ENCODE measurements at places on chromosomes 5 and 9.

GRCh38 chr9:115671963-115672305 is 481.7 kb upstream of the PAPPA start:
- no peak for DNase-seq

GRCh38 chr9:110399983-110400382 is 62.3 kb upstream of the TXNDC8 start:
- no peak for DNase-seq

GRCh38 chr5:124457901-124458300 is 288.5 kb downstream of the ZNF608 start:
- no peak for DNase-seq

- DNase-seq: no peak
These were observed 128.5 kb downstream of the GLIS3 start for GRCh38 chr9:4171261-4171900.

GRCh38 chr9:72046630-72047456 is 13.6 kb downstream of the C9orf57 start:
- no peak for DNase-seq

- DNase-seq: no peak
These were observed 443.3 kb downstream of the DNAH5 start for GRCh38 chr5:13501176-13501575.

DNA sequence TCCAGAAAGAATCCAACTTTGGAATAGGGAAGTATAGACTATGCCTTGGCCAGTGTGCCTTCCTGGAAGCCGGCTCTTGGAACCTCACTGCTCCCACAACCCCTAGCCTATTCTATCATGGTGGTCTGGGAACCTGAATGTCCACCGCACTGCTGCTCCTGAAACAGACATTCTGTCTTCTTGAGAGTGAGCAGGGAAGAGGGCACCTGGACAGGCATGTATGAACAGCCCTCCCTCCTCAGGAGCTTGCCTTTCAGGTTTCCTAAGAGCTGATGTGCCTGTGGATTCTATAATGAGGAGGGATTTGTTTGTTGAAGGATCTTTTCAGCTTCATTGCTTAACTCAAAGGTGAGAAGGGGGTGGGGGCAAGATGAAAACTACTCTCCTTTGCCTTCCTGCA is 55.1 kb upstream of the XPA start:
- DNase-seq: no peak

DNA sequence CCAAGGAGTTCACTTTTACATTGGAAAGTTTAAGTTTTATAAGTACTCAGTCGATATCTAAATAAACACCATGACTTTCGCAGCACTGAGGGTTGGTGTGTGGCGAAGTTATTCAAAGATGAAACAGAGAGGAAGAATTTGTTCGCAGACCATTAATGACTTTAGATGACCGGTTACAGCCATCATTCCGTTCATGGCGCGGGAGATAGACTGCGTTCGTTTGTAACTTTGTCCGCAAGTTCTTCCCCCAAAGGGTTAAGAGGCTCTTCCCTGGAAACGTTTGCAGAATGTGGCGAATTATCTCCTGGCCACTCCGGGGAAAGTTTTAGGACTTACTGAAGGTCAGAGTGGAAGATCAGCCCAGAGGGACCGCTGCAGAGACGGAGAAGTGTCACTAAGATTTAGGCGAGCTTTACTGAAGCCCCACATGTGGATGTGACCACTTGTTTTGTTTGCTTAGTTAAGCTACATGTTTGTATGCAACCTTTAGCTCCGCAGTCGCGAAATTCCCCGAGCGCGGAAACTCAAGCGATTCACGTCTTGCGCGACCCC is 2.2 kb upstream of the FOXD1 start:
- no peak for DNase-seq

DNA sequence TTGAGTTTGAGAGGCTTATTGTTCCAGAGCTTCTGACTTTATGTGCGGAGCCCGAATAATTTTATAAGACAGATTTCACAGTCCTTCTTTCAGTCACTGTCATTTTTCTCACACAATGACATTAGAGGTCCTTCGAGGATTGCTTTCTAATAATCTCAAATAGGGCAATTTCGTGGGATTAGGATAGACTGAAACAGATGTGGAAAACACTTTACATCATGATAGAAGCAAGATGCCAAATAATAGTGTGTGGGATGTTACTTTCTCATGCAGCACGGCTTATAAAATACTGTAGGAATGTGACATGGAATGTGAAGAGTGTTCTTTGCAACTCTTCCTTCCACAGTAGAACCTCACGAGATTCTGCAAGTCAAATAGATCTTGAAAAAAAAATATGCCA is 451.3 kb downstream of the SEMA5A start:
- DNase-seq: no peak

DNA sequence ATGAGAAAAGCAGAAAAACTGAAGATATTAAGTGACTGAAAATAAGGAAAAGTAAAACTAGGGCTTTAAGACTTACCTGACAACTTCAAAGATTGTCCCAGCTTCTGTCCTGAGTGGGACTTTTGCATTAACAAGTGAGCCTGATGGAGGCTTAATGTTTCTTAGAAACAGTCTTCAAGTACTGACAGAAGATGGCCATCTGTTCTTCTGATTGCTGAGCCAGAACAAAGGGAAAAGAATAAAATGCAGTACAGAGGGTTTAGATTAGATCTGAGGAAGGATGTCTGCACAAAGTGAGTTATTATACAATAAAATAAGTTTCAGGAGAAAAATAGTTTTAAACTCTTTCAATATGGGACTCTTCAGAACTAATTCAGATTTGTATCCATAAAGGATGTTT is 500.7 kb downstream of the CETN3 start:
- DNase-seq: no peak

DNA sequence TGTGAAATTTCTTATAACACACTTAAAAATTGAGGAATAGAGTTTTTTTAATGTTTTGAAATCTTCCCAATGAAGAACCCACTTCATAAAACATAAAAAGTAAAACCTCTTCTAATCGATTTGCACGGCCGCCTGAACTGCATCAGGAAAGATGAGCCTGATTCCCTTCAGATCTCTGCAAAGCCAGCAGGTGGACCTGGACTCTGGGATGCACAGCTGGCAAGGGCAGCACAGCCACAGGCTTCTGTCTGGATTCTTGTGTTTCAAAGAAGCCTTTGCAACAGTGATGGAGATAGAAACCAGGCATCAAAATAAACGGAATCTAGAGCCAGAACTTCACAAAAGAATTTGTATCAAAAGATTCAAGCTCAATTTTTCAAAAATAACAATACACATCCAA is 36.0 kb upstream of the SPATA31C2 start:
- no peak for DNase-seq

GRCh38 chr5:40312205-40312604 is 367.5 kb upstream of the PTGER4 start:
- DNase-seq: no peak

GRCh38 chr9:132485393-132485792 is 75.4 kb downstream of the CFAP77 start:
- DNase-seq: no peak

DNA sequence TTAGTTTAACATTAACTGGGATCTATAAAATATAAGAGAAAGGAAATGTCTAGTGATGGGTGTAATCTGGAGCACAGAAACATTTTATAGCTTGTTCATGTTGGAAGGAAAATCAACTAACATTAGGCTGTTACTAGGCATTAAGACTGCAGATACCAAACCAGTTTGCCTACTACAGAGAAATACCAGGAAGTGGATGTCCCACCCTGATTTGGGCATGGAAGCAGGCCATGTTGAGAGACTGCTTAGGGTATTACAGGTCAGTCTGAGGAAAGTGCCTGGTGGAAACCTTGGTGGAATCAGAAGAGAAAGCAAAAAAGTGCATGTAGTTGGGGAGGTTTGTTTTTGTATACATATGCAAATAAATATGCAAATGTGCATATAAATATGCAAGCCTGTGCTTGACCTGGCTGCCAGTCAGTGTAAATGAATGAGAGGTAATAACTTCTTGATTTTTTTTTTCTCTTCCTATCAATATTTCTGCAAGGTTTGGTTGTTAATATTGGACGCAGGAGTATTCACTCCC is 9.6 kb upstream of the CCDC112 start:
- DNase-seq: no peak

DNA sequence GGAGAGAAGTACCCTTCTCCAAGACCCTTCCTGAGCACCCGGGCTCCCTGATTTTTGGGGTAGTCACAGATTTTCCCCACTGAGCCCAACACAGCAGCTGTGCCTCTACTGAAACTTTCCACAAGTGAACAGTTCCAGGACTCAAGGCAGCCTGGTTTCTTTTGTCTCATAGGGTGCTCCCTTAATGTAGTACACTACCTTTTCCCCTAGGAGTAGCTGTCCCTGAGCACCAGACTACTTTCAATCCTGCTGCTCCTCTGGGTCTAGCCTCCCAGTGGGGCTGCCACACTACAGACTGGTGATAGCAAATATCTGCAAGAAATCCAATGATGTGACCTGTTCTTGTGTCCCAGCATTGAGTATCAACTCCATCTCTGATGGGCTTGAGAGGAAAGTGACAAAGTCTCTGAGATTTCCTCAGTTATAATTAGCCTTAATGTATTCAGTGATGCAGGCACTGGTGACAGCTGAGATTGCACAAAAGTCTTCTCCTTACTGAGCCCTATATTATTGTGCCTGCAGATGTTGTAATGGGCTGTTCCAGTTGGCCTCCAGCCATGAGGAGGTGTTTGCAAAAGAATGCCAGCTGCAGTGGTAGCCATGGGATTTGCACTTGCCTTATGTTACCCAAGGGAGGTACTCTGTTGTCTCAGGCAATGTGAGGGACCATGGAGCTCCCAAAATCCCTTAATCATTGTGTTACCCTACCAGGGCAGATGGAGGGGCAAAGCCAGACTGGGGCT is 1802.5 kb downstream of the EFNA5 start:
- no peak for DNase-seq

GRCh38 chr9:89386797-89387196 is 68.5 kb downstream of the SECISBP2 start:
- DNase-seq: no peak

DNA sequence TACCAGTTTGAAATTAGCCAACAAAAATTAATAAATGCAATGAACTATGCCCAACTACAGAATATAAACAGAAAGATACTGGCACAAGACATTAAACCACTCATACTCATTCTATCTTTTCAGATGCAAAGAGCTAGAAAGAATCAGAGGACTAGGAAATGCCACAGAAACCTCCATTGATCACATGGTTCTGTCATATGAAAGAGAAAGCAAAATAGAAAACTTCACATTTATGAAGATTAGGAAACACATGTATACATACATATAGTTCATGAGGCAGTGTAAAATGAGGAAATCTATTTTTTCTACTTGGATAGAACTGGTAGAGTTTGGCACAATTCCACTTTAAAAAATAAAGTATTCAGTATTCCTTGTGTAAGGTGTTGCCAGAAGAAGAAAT is 275.1 kb upstream of the PTGER4 start:
- no peak for DNase-seq

DNA sequence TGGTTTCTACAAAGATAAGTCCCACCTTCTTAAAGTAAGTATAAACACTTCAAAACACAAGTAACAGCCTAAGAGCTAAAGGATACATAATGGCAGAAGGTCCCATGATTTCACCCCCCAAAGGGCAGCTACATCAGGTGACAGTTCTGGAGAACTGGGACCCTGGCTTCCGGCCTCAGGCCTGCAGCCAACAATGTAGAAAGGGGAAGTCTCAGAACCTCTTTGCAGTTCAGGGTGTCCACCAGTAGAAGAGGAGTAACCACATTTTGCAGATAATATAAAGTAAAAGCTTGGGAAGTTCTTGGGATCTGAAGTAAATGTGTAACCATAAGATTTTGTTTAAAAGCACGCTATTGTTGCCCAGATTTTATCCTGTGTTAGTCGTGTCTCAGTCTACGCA is 267.4 kb upstream of the VLDLR start:
- DNase-seq: no peak

DNA sequence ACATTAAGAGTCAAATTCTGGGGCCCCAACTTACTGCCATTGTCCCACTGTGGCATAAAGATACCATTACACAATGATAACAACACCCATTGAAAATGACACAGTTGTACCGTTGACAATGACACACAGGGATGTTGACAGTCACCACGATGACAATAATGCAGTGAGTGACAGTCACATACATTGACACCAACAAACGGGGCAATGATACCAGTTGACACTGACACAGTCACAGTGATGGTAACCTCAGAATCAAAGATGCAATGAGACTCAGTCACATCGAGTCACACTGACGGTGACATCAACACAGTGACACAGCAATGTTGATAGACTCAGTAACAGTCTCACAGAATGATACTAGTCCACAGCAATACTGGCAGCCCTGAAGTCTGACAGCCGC is 16.9 kb downstream of the CNTFR start:
- no peak for DNase-seq

- DNase-seq: no peak
These were observed 1.7 kb downstream of the FREM1 start for GRCh38 chr9:14908295-14909180.

GRCh38 chr5:133363807-133364587 is 248.3 kb downstream of the FSTL4 start:
- no peak for DNase-seq

DNA sequence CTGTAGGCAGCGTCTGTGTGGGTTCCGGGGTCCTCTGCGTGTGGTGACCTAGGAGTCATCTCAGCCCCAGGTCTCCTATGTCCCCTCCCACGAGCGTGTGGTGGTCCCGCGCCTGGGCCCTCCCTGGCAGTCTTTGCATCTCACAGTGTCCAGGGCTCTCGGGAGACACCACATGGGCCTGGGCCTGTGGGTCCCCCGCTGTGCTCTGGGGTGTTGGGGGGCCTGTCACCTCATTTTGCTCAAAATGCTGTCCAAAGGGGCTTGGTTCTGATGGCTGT is 27.1 kb downstream of the CEP72 start:
- DNase-seq: no peak

DNA sequence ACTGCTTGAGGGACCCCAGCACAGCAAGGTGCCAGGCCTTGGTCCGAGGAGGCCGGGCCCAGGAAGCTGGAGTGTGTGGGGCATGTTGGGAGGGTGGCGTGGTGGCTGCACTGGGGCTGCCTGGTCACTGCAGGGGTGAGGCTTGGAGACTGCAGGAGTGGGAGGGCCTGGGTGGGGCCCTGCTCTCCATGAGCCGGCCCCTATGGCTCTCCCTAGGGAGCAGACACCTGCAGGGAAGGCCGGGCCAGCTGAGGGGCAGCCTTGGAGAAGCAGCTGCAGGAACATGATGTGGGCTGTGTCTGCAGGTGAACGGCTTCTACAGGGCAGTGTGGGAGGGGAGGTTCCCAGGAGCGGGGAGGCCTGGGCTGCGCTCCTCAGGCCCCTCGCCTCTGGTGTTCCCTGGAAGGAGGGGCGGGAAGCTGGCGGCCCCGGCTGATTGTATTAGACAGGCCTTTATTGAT is 41.7 kb upstream of the TMEM250 start:
- no peak for DNase-seq

DNA sequence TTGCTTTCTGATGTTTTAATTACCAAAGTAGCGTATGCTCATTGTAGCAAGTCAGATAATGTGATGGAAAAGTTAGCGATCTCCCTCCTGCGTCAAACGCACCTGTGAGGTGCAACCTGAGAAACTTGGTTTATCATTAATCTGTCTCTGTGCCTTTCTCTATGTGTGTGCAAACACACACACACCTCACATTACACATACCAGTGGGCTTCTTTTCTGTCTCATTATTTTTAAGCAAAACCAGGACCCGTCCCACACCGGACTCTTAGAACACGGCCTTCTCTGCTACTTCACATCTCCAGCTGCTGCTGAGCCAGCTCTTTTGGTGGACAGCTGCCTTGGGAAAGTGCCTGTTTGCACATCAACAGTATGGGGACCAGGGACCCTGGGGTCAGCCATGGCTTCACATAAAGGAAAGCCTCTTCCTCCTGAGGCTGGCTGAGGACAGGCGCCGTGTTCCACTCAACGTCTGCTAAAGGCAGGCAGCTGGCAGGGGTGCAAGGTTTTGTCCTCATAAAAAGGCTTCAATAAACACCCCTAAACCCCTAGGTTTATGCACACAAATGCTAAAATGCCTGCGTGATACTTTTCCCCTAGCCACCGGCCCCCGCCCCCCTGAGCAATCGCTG is 44.2 kb downstream of the MRPL36 start:
- no peak for DNase-seq
